LHCN-M2 (cell line): ENCODE measurements at places on chromosomes 2 and 18.

DNA sequence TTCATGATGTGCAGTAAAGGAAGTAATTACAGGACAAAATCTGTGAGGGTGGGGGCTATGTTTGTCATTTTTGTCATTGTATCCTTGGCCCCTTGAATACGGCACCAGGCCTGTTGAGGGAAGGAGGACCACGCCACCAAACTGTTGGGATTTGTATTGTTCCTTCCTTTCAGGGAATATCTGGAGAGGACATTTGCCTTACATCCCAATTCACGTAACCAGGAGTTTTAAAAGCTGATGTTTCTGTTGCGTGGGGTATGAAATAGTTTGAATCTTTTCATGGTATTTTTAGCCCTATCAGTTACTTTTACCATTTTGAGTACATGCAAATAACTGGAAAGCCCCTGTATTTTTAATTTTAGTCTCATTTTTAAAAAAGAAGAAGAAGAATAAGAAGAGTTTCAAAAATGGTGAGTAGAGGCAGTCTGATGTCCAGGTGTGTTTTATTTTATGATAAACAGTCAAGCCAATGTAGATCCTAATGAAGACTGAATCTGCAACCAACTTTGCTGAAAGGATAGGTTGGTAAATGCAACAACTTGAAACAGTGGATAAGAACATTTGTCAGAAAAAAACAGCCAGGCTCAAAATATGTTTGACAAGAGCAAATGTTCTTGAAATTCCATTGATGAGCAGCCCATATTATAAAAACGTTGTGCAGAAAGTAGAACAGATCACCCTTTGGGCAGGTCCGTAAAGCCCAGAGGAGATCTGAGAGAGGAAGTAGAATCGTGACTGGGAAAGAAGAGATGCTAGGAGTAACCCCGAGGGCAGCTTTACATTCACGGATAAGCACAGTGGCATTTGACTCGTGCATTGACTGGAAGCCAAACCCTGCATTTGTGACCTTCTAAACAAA, 54.5 kb downstream of the RASGRP3 start:
- no peak for DNase-seq

DNA sequence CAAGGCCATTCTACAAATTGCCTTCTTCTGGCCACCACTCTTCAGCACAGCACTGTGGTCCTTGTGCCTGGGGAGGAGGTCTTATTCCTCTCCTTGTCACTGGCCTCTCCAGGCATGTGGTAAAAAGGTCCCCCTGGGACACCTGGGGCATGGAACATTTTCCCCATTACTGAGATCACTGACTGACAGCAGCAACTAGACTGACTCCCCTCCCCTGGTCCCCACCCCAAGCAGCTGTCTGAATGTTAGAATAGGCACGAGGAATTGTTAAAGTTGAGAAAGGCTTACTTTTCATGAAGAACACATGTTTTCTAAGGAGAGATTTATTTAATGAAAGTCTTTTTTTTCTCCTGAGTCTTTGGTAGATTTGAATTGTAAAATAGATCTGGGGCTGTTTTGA, 39.5 kb upstream of the RTN4 start:
- peak; percentile 81 for DNase-seq

- DNase-seq, result peak; percentile 2
These were observed 1199.7 kb downstream of the CNTNAP5 start for GRCh38 chr2:125224830-125225229.

GRCh38 chr2:160394153-160394552, 99.5 kb downstream of the RBMS1 start:
- DNase-seq, result no peak

GRCh38 chr2:227035711-227036367, 128.2 kb downstream of the COL4A4 start:
- no peak for DNase-seq

DNA sequence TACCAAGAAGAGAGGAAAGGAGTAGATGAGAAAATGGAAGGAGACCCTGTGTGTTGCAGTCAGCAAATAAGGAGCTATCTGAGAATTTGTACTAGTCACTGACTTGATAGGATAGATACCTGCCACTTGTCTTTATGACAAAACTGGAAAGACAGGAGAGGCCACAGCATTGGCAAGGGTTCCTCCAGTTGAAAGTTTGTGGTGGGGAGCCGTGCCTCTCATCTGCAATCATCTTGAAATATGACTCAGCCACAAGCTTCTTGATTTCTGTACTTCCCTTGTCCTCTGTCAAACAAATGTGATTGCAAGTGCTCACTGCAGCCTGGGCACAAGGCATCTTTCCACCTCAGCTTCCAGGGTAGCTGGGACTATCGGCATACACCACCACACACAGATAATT, 99.1 kb downstream of the GREB1L start:
- DNase-seq, result peak; percentile 56

GRCh38 chr2:192735447-192735846, 540.7 kb upstream of the TMEFF2 start:
- no peak for DNase-seq

DNA sequence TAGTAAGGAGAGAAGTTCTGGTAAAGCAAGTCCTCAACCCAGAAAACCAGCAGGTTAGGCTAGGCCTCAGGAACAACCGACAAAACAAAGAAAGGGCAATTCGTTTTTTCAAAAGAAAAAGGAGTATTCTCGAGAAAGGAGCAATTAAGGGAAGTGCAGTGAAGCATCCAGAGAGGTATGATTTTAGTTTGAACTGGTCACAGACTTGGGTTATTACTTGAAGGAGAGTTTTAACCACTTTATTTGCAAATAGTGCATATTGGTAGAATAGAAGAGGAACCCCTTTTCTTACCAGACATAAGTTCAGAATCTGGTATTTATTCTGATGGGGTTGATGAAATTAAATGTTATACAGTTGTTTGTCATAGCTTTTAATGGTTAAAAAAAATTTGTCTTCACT, 110.0 kb upstream of the GCFC2 start:
- no peak for DNase-seq

DNA sequence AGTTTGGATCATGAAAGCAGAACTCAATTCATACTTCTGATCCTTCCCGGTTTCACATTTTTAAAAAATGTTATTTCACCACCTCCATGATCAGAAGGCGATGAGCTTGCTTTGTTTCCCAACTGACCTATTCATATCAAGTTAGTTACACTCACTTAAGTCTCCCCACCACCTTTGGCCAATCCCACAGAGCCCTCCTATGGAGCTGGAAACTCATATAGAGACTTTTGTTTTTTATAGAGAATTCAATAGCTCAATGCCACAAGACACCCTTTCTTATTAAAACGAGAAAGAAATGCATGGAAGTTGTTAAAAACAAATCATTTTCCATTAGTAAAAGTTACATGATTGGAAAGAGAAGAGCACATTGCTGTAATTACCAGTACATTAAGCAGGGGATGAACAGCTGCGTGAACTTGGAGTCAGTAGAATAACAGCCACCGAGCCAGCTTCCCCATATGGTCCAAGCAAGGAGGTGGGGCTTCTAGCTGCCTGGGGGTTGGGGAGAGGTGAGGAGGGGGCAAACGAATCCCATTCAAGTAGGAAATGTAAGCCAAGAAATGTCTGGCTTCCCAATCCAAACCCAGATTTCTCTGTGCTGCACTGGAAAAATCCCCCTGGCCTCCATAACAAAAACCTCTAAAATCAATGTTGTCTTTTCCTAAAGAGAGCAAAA, 614.5 kb downstream of the IRS1 start:
- peak; percentile 80 for DNase-seq

- no peak for DNase-seq
These were observed 225.5 kb downstream of the TGIF1 start for GRCh38 chr18:3675446-3675845.

DNA sequence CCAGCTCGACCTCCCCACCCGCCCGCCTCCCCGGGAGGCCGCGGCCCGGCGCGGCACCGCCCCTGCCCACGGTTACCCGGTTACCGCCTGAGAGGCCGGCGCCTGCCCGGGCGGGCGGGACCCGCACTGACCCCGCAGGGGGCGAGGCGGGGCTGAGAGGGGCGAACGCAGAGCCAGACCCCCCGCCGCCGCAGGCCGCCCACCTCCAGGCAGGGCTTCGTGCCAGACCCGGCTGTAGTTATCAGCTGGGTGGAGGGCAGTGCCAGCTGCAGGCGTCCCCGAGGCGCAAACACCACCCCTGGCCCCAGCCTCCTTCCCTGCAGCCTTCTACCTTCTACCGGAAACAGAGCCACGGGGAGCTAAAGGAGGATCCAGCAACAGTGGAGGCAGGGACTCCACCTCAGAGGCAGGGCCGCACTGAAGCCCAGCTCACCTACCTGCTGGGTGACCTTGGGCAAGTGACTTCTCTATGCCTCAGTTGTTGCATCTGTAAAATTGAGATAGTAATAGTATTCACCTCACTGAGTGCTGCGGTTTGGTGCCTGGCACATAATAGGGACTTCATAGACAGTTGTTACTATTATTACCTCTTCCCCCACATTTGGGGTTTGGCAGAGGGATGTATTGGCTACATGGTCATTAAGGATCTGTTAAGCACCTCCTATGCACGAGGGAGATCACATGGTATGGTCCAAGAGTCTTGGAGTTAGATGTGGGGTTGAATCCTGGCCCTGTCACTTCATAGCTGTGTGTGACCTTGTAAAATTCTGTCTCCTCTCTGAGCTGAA, 231.6 kb upstream of the SMAD2 start:
- no peak for DNase-seq

DNA sequence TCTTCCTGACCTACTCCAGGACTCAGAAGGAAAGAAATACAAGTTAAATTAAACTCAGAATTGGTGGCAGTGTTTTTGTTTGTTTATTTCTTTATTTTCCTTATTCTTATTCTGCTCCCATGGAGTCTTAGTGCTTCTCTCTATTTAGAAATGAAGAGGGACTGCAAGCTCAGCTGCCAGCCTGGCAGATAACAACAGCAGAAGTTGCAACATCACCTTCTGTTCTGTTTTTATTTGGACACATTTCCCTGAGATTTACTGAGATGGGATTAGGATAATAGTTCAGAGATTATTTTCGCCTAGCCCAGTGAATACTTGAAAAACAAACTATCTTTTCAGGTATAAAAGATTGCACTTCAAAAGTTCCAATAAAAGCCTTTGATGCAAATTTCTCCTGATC, 70.4 kb upstream of the DTNA start:
- DNase-seq, result no peak

DNA sequence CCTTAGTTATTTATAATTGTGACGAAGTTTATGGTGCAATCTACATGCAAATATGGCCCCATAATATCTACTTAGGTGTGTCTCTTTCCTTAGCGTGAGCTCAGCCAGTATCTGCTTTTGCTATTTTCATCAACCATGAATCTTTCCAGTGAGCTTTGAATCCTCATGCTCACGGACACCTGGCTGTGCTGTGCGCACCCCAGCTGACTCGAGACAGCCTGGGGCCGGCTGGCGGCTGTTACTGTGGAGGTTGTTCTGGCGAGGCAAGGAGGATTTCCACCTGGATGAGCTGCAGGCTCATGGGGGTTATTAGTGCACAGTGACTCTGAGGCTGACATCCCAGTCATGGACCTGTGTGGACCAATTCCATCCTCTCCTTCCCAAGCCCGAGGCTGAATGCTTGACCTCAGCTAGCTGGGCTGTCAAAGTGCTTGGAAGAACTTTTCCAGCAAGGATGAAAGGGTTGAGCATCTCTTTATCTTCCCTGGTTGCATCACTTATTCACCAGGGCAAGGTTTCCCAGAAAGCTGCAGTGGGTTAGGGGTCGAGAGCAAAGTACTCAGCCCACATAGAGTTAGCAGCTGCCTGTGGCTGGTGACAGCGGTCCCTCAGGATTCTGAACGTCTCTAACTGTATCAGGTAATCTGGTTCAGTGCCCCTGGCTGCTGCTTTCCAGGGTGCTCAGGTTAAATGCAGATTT, 141.7 kb downstream of the ARL4C start:
- no peak for DNase-seq

DNA sequence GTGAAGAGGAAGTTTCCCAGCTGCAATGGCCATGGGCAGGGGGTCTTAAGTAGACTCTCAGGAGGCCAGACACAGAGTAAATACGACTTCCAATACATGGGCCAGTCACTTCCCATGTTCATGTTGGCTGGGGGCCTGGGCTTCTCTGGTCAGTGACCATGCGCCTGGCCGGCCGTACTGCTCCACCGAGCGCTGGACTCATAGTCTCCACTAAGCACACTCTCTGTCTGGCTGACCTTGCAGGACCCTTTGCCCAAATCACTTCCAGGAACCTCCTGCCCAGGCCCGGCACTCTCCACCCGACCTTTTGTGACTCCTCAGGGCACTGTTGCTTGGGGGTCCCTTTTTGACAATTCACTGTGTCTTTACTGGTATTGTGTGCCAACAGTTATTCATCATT, 69.3 kb downstream of the SOWAHC start:
- no peak for DNase-seq

- DNase-seq, result peak; percentile 2
These were observed 52.0 kb downstream of the TEKT4 start for GRCh38 chr2:94923196-94923595.

- DNase-seq, result no peak
These were observed 298.4 kb downstream of the NDUFA10 start for GRCh38 chr2:239726631-239727181.

DNA sequence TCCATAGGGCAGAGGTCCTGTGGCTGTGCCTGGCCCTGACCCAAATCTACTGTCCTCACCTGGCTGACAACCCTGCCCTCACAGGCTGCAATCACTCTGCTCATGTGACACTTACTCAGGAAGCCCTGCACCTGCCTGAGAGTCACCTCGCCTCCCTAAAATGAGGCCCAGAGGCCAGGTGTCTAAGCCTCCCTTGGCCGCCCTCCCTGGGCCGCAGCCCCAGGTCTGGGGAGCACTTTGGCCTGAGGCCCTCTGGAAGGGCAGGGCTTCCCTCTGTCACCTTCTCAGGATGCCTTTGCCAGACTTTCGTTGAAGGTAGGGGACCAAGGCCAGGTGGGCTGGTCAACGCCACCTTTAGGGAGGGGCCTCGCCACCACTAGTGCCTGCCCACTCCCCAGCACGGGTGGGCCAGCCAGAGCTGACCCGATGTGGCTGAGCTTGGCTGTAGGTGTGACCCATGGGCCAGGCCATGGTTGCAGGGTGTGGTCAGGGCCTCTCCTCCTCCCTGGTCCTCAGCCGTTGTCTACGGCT, 6.1 kb upstream of the GPC1 start:
- no peak for DNase-seq

GRCh38 chr18:74152270-74152669, 3.9 kb downstream of the TIMM21 start:
- no peak for DNase-seq

GRCh38 chr2:30305235-30305634, 73.9 kb downstream of the LBH start:
- peak; percentile 65 for DNase-seq

- DNase-seq, result no peak
These were observed 1.4 kb downstream of the AAK1 start for GRCh38 chr2:69641887-69642708.

GRCh38 chr18:68826121-68826520, 28.2 kb downstream of the CCDC102B start:
- DNase-seq, result peak; percentile 19

DNA sequence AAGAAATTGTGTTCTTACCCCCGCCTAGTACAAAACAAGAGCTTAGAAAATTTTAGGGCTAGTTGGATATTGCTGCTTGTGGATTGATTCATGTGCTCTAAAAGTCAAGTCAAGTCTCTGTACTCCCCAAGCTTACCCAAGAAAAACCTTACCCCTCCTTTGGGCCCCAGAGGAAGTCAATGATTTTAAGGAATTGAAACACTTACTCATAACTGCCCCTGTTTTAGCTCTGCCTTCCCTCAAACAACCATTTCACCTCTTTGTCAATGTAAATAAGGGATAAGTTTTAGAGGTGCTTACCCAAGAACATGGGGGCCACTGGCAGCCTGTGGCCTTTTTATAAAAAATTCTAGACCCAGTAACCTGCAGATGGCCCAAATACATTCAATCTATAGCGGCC, 136.6 kb upstream of the RMP24 start:
- no peak for DNase-seq
